ENCODE measurements at places on chromosomes 6 and 20.

GRCh38 chr6:110543106-110543505, 66.7 kb upstream of the SLC22A16 start:
- no peak for DNase-seq

DNA sequence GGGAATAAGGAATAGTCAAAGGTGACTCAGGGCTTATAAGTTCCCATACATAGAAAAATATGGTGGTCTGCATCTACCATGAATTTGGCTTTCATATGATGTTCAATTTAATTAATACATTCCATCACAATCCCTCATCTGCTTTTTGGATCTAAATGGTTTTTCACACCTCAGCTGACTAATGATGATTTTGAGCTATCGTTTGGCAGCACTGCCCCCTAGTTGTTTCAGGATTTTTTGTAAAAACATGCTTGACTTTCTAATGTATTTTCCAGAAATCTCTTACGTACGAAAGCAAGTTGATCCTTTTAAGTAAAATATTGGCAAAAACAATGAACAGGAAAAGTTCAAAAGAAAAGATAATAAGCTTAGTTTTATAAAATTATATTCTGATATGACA, 408.6 kb upstream of the ADGRB3 start:
- no peak for DNase-seq

DNA sequence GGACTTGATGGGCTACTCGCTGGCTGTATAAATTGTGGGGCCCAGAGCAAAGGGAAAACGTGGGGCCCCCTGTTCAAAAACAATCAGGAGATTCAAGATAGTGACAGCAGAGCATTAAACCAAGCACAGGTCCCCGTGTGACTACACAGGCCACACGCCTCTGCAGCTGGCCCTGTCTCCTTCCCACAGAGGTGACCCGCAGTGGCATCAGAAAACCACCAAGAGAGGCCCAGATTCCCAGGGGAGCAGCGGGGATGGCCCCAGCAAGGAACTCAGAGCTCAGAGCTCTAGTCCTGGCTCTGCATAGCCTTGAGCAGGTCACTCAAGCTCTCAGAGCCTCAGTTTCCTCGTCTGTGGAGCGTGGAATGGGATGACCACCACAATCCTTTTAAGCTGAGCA, 57.6 kb downstream of the CPNE5 start:
- DNase-seq: no peak

GRCh38 chr20:44642203-44643153, 9.0 kb downstream of the ADA start:
- DNase-seq: no peak

- no peak for DNase-seq
Observed at GRCh38 chr6:114941078-114941477, 598.3 kb upstream of the HS3ST5 start.

- peak; percentile 54 for DNase-seq
Observed at GRCh38 chr20:62704341-62704948, 4.2 kb upstream of the NTSR1 start.

DNA sequence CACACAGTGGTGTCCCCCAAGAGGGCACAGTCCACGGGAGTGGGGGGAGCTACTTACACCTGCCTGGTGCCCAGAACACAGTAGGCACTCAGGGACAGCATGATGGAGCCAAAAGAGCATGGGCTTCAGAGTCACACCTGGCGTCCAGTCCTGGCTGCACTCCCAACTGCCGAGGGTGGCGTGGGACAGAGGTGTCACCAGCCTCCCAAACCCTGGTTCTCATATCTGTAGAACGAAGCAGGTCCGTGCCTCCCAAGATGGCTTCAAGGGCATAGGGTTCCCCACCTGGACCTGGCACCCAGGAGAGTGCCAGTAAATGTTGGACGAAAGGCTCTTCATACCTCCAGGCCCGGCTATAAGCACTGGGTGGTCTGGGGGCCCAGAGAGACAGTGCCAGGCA, 8.9 kb downstream of the HRH3 start:
- no peak for DNase-seq

- DNase-seq: no peak
Observed at GRCh38 chr6:36283608-36284007, 13.7 kb downstream of the PNPLA1 start.

DNA sequence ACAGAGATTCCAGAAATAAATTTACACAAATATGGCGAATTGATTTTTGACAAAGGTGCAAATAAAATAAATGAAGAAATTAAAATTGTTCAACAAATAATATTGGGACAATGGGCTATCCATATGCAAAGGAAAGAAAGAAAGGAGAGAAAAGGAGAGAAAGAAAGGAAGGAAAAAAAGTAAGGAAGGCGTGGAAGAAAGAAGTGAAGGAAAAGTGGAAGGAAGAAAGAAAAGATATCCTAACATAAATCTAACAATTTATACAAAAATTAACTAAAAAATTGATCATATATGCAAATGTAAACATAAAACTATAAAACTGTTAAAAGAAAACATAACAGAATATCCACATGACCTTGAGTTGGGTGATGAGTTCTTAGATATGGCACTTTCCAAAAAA, 78.7 kb upstream of the ZNF184 start:
- DNase-seq: no peak

DNA sequence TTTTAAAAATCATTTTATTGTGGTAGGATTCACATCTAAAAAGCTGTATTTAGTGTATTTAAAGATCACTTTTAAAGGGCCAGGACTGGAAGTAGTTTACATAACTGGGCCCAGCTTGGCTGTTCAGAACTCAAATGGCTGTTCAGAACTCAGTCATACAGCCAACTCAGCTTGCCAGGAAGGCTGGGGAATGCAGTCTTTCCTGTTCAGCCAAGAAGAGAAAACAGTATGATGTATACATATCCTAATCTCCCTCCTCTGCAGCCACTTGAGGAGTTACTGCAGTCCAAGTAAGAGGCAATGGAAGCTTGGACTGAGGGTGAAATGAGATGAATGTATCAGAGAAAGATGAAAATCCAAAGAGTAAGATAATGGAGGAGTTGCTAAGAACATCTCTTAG, 24.6 kb downstream of the DSTN start:
- peak; percentile 48 for DNase-seq

- DNase-seq: no peak
Observed at GRCh38 chr6:21271428-21272155, 322.0 kb upstream of the SOX4 start.

GRCh38 chr6:31689249-31690110, 8.6 kb upstream of the LY6G5C start:
- no peak for DNase-seq

DNA sequence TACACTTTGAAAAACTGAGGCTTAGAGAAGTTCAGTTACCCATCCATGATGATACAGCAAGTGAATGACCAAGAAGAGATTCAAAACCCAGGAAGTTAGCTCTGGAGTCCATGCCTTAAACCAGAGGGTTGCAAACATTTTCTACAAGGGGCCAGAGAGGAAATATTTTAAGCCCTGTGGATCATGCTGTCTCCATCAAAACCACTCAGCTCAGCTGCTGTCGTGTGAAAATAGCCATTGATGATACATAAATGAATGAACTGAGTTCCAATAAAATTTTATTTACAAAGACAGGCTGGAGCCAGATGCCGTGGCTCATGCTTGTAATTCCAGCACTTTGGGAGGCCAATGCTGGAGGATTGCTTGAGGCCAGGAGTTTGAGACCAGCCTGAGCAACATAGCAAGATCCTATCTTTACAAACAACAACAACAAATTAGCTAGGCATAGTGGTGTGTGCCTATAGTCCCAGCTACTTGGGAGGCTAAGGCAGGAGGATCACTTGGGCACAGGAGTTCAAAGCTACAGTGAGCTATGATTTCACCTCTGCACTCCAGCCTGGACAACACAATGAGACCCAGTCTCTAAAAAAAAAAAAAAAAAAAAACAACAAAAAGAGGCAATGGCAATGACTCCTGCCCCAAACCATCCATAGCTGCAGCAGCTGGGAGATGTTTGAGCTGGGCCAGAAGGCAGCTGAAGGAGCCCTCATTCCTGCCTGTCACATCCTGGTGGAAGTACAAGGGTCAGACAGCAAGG, 44.1 kb upstream of the RIN2 start:
- DNase-seq: no peak

GRCh38 chr6:163460307-163460782, 45.8 kb downstream of the QKI start:
- DNase-seq: no peak

DNA sequence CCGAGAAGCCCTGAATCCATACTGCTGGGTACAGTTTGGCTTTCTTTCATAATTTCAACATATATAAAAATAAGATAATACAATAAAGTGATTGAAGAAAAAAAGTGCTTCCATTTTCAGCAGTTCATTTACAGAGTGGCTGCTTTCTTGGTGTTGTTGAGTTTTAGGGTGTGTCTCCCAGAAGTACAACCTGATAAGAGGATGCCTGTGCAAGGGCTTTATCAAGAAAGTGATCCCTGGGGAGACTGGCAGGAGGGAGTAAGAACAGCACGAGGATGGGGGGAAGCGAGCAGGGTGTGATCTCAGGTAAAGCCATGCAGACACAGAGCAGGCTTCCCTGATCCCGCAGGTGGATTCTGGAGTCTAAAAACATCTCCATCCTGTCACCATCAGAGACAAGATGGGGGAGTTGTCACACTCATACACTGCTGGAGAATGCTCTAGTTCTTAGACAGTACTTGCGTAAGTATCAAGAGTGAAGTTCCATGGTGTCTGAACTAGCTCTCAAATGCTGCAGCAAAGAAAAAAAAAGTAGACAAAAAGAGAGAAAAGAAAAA, 395.9 kb downstream of the CDH26 start:
- DNase-seq: no peak

DNA sequence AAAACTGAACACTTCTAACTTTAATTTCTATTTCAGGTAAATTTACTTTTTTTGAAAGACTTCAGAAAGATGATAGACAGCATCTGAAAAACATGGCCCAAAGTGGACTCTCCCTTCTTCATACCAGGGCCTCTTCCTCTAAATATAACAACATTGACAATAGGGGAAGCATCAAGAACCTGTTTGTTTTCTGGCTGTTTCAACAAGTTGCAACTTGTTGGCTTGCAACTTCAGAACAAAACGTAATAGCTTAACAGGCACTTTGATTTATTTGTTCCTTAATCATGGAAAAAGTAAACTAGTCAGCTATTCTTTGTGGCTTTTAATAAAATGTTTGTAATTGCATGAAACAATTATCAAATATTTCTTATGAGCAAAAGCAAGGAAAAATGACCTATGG, 34.3 kb downstream of the RGS17 start:
- no peak for DNase-seq

DNA sequence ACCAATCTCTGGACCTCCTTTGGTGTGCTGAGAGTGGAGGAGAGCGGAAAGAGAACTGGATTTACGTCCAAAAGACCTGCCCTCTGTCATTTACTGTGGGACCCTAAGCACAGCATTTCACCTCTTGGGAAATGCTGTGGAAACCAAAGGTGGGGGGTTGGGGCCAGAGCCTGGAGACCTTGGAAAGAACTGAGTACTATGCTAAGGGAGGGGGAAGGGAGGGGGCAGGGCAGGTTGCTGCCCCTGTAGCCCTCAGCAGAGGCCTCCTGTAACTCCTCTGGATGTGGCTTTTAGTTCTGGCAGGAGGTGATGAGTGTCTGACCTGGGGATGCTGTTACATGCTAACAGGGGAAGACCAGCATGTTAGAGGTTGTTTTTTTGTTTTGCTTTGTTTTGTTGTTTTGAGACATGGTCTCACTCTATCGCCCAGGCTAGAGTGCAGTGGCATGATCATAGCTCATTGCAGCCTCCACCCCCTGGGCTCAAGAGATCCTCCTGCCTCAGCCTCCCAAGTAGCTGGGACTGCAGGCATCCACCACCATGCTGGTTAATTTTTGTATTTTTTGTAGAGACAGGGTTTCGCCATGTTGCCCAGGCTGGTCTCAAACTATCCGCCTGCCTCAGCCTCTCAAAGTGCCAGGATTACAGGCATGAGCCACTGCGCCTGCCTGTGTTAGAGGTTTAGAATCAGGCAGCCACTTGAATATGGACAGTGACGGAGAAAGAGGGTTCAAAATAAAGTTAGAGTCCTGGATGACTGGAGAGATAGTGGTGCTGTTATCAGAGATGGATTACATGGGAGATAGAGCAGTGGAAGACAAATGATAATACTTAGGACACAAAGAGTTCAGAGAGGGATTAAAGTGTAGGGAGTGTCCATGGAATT, 18.4 kb upstream of the PARD6B start:
- DNase-seq: no peak

DNA sequence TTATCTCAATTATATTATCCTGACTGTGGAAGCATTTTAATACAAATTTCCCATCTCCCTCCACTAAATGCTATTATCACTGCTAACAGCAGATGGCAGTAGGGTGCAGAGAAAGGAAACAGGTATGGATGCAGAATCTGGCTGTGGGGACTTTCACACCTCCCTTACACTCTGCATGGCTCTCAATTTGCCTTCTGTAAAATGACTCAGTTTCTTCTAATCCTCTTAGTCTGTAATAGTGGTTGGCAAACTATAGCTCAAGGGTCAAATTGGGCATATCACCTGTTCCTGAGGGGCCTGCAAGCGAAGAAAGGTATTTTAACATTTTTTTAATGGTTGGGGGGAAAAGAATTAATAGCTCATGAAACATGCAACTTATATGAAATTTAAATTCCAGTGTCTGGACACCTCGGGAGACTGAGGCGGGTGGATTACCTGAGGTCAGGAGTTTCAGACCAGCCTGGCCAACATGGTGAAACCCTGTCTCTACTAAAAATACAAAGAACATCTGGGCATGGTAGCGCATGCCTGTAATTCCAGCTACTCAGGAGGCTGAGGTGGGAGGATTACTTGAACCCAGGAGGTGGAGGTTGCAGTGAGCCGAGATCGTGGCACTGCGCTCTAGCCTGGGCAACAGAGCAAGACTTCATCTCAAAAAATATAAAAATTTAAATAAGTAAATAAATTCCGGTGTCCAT, 83.5 kb downstream of the ZMYND8 start:
- peak; percentile 55 for DNase-seq

GRCh38 chr20:22353586-22353985, 230.8 kb downstream of the FOXA2 start:
- DNase-seq: no peak

DNA sequence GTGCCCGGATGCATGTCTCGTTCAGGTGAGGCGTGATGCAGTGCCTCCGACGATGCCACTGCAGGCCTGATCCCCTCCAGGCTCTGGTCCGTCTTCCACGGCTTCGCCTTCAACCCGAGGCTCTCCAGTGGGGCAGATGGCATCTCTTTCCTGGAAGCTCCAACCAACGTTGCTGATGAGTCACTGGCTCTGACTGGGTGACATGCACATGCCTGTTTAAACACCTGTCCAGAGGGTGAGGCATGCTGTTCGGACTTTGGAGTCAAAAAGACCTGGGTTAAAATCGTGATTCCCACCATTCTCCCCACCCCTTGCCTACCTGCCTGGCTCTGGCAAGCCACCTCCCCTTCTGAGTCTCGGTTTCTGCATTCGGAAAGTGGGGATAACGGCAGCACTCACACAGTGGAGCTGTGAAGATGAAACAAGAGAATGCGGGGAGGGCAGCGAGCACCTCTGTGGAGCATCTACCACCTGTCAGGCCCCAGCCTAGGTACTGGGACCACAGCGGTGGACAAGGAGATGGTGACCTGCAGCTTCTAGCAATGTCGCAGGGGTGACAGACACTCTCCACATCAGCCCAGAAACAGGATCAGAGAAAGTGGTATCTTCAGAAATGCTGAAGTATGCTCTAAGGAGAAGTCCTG, 8.5 kb upstream of the EDN3 start:
- DNase-seq: no peak

All from forelimb muscle (tissue), 1 donor.